ENCODE measurements at places on chromosomes 16 and 17. TPM values are rescaled to one million over a fixed set of nuclear protein-coding genes. Genes with fewer than 3 reads are reported as not detected.

Gene RAD51C
- 29.2 TPM for total RNA-seq

GRCh38 chr17:13537871-13538643 is 63.7 kb downstream of the HS3ST3A1 start:
- DNase-seq, result no peak

Gene ZNF821
- total RNA-seq, result 7.2 TPM

DNA sequence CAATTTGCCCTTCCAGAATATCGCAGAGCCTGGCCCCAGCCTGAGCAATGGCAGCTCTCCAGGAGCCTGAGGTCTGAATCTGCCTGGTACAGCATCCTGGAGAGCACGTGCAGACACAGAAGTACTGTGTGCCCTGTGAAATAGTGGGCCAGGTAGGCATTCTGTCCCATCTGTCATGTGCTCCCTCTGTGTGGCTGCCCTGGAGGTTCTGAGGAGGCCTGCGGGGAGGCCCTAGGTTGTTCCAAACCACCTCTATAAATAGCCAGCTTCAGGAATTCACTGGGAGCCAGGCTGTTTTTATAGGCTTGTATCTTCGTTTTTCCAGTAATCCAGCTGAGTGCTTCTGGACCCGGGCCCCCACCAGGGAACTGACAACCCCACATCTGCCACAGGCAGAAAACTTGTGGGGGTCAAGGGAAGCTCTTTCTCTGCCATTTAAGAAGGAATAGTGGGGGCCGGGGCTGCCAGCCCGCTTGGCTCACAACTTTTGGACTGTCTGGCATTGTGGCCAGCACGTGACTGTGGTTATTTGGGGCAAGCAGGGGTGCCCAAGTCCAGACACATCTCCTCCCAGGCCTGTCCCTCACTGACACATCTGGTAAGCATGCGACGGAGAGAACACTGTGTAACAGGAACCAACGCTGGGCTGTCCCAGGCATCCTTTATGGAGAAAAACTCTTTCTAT is 356.3 kb upstream of the TNRC6C start:
- DNase-seq, result peak; percentile 89

DNA sequence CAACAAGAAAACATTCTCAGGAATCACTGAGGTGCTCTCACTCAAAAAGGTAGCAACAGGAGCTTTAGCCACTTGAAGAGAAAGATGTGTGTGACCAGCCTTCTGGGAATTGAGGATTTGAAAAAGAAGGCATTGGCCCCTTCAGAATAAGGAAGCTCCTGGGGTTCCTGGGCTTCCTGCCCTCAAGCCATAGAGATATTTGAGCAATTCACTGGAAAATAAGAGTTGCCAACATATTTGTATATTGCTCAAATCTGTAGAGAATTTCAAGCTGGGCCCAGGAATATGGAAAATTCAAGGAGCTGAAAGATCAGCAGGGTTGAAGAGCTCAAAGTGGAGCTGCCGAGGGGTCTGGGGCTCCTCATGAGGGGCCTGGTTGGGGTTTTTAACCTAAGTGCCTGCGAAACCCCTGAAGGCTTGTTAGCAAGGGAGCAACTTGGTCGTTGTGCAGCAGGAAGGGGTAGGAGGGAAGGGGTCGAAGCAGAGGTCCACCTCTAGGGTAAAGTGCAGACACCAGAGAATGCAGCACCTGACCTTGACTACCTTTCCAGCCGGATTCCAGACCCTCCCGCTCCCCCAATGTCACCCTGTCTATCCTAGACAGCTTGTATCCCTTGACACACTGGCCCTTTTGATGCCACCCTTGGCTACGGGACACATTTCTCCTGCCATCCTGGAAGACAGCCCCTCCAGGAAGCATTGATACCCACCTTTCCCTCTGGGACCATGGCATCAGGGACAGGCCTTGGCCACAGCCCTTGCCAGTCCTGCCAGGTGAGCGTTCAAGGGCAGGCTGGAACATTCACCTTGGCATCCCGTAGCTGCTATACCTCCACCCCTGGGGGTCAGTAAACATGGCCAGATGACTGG is 67.6 kb upstream of the SREBF1 start:
- DNase-seq, result no peak

Gene TMEM100
- 5.2 TPM for total RNA-seq

Gene RASD1
- total RNA-seq, result 4.4 TPM

Gene METTL9
- total RNA-seq, result 56.1 TPM

Gene STH
- total RNA-seq, result not detected

Gene LRRC37A
- total RNA-seq, result 0.32 TPM

Gene MYBBP1A
- 26.1 TPM for total RNA-seq

Gene SPAG9
- total RNA-seq, result 57.8 TPM

- no peak for DNase-seq
Observed at GRCh38 chr16:28280881-28281836, 11.2 kb upstream of the SBK1 start.

- peak; percentile 64 for DNase-seq
Observed at GRCh38 chr17:8057691-8058114, 18.8 kb downstream of the ALOX15B start.

DNA sequence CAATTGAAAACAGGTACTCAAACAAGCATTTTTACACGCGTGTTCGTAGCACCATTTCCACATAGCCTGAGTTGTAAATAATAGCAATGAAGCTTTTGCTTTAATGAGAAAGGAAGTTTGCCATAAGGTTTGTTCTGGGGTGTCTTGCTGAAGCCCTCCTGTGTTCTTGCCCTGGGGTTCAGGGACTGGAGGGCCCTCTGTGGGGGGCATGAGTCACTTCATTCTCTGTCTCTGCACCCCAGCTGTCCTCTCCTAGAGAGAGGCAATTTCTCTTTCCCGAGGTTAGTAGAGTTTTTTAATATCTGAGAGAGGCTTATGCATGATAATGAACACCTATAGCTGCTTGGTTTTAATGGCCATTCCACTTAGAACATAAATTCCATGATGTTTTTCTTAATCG is 9.6 kb downstream of the AFMID start:
- DNase-seq, result no peak

DNA sequence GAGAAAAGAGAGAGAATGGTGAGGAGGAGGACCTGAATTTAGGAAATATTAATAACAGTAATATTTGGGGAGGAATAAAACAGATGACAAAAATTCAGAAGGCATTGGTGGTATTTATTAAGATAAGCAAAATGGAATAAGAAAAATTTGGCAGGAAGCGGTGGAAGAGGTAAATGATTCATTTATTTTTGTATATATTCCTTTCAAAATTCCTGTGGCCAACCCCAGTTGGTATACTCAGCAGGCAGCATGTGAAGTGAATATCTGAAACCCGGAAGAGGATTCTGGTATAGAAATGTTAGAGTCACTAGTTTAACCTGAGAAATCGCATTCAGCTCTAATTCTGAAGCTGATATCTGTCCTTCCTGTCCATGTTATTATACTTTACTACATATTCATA is 792.0 kb downstream of the KCNJ2 start:
- DNase-seq, result no peak

DNA sequence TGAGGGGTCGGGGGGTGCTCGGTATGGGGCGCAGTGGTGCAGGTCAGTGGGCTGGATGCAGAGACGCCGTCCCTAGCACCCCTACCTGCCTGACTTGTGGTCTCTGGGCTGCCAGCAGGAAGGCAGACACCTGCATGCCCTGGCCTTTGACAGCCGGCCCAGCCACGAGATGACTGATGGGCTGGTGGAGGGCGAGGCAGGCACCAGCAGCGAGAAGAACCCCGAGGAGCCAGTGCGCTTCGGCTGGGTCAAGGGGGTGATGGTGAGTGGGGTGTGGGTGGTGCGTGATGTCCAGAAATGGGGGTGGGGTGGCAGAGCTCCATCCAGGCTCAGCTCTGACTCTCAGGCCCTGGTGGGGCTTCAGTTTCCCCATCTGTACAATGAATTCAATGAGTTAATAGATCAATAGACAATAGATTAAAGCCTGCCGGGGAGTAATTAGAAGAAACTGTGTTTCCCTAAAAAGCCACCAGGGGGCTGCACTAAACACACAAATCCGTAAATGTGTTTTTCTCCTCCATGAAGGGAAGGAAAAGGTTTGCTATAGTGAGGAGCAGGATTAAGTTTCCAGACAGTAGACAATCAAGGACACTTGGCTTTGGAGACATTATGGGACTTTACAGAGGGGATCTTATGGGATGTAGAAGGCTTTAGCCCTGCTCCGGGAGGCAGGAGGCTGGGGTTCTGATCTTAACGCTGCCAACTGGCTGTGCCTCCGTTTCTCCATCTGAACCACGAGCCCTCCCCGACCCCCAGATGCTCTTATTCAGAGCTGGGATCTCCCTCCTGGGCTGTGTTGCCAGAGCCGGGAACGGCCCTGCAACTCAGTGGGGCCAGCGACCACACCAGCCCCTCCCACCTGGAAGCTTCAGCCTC is 2.2 kb downstream of the SLC12A3 start:
- no peak for DNase-seq

DNA sequence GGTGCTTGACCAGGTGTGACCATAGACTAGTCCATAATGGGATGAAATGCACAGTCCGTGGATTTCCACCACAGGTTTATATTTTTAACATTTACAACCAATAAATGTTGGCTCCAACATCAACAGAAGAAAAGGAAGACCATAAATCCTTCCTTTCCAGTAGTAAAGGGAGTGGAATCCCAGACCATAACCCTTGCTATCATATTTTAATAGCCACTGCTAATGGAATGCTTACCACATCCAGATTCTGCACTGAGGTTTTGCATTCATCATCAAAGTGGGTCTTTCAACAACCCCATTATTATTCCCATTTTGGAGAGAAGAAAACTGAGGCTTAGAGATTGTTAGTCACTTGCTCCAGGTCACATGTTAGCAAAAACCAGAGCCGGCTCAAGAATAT is 106.7 kb downstream of the FOXL1 start:
- DNase-seq, result no peak

Gene SEPTIN12
- total RNA-seq, result not detected

Gene LRRC45
- 3.3 TPM for total RNA-seq

- no peak for DNase-seq
Observed at GRCh38 chr16:8958344-8959167, 5.2 kb downstream of the USP7 start.

GRCh38 chr16:62077998-62078397 is 41.8 kb upstream of the CDH8 start:
- DNase-seq, result no peak

- DNase-seq, result no peak
Observed at GRCh38 chr17:41799366-41799765, 12.4 kb downstream of the P3H4 start.

DNA sequence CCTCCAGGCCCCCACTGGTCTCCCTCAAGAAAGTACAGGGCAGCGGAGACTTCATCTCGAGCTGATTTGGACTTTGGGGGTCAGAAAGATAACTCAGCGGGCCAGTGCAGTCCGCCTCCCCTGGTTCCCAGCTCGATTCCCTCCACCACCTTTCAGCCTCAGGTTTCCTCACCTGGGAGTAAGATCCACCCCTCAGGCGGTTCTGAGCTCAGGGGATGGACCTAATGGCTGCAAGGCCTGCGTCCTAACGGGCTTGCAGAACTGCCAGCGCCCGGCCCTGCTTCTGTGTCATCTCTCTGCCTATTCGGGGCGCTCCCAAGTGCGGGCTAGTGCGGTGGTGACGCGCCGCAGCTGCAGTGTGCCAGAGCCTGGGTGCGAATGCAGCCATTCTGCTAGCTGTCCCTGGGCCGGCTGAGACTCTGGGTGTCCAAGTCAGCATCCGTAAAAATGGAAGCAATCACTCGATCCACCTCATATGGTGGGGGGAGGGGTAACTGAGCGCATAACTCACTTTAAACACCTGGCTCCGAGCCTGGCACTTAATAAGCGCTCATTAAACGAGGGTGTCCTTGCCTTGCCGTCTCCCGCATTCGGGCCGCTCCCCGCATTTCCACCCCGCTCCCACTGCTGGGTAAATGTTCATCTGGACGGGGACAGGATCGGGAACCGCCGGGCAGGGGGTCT is 129.6 kb upstream of the LHX1 start:
- no peak for DNase-seq

GRCh38 chr16:56181401-56181800 is 9.9 kb upstream of the GNAO1 start:
- no peak for DNase-seq

Data from cardiac septum (tissue), 1 donor.